ENCODE measurements at places on chromosomes 6 and 20. TPM values are rescaled to one million over a fixed set of nuclear protein-coding genes. Genes with fewer than 3 reads are reported as not detected.

The RNF217 gene
- 2.8 TPM for polyA plus RNA-seq

DNA sequence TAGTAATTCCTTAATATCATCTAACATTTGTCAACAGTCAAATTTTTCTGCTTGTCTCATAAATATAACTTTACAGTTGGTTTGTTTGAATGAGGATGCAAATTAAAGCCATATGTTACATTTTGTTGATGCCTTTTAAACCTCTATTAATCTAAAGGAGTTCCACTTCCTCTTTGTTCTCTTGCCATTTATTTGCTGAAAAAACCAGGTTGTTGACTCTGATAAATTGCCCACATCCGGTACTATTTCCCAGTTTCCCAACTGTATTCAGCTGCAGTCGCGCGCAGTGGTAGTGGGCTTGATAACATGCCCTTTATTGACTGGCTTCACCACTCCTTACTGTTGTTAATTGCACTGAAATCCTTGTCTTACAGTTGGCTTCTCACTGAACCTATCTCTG lies 32.8 kb upstream of the SIRPB2 start:
- DNase-seq: no peak

- DNase-seq: no peak
These were observed 207.4 kb downstream of the LRFN2 start for GRCh38 chr6:40379811-40380210.

DNA sequence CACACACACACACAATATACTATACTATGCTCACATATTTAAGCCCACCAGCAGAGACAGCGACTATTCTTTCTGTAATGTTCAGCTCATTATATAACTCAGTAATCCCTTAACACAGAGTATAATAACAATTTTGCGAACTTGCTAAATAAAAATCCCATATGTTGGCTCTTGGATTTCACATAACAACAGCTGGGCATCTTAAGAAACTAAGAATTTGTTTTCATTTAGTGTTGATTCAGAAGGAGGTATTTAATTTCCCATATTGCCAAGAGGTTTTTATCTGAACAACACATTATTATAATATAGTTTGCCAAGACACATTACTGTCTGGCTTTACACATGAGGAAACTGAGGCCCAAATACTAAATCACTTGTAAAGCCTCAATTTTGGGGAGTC lies 7.4 kb downstream of the ECT2L start:
- no peak for DNase-seq

DNA sequence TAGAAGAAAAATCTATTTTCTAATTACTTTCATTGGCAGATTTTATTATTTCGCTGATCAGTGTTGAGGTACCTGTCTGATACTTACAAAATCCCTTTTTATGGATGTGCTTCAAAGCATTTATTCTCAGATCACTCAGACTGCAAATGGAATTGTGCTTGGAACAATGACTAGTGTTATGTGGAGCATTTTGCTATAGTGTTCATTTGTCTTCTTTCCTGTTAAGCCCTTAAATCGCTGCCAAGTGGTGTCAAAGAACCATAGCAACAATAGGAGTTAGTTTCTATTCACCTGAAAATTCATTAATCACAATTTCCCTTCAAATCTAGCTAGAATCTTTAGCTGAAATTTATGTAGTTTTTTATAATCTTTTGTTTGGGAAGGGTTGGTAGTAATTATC lies 29.8 kb downstream of the SMPDL3A start:
- no peak for DNase-seq

The ZNF391 gene
- 1.2 TPM for polyA plus RNA-seq

DNA sequence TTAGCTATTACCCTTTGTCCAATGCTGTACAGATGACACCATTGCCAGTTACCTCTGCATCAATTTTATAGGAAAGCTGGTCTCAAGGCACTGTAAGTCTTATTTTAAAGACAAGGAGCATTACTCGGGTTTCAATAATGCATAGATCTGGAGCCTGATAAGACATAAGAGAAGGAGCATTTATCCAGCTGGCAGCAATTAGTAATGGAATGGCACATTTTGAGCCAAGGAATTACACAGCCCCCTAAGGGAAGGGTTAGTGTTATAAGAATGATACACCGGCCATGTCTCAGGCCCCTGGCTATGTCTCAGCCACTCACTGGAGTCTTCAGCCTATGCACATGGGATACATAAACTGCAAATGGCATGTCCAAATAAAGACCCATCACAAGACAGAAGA lies 23.1 kb upstream of the TMEM242 start:
- no peak for DNase-seq

DNA sequence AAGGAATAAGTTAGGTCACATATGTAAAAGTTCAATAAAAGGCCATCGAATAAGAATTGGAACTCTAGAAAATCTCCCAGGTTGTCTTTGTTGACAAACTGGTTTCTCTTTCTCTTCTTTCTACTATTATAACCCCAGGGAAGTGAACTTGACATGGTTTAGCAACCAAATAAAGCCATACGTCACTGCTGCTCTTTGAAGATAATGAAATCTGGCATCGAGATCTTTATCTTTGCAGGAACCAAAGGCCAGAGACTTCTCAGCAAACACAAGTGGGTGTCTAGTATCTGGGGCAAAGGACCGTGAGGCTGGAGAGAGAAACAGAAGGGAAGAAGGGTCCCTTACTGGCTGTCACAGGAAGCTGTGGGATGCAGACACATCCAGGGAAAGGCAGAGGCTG lies 286.7 kb upstream of the CDYL start:
- no peak for DNase-seq

DNA sequence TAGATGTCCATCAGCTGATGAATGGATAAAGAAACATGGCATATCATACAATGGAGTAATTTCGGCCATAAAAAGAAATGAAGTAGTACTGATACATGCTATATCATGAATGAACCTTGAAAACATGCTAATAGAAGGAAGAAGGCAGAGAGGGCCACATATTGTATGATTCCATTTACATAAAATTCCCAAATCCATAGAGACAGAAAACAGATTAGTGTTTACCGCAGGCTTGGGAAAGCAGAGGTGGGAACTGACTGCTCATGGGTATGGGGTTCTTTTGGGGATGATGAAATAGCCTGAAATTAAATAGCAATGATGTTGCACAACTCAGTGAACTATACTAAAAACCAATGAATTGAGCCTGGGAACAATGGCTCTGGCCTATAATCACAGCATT lies 58.3 kb downstream of the SERAC1 start:
- no peak for DNase-seq

- DNase-seq: no peak
These were observed 85.5 kb downstream of the RNF182 start for GRCh38 chr6:14010275-14010674.

DNA sequence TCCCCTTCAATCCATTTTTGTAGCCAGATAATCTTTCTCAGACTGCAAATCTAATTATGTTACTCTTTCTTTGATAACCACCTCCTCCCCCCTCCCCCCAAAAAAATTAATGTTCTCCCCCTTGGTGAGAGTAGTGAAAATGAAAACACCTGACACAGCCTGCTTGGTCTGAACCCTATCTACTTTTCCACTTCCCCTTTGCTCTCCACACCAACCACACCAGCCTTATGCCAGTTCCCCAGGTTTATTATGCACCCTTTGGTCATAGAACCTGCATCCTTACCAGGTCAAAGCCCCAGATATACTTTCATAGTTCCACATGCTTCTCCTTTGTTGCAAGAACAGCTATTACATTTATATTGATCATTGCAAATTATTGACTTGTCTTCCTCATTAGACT lies 19.4 kb downstream of the PFDN4 start:
- DNase-seq: no peak

The TGM3 gene
- polyA plus RNA-seq: 1.6 TPM

GRCh38 chr6:11428895-11429294 lies 108.7 kb upstream of the TMEM170B start:
- DNase-seq: no peak

DNA sequence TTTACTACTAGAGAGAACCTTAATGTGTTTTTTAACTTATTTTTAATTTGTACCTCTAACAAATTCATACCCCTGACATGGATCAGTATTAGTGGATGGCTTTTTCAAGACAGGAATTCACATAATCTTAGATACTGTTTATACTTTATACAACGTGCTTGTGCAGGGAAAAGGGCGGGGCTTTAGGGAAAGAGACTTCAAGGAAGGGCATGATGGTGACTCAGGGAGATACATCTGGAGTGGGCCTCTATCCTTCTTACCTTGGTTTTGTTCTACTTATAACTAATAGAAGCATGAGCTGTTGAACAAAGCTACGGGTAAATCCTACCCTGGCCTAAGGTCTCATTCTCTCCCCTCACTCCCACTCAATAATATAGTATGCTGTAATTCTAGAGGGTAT lies 160.8 kb downstream of the C6orf58 start:
- DNase-seq: no peak

GRCh38 chr20:53907968-53908751 lies 162.2 kb downstream of the BCAS1 start:
- DNase-seq: no peak

GRCh38 chr6:126067073-126067472 lies 80.7 kb downstream of the TRMT11 start:
- no peak for DNase-seq

GRCh38 chr6:113847447-113847846 lies 9.7 kb upstream of the MARCKS start:
- DNase-seq: no peak

The TNF gene
- polyA plus RNA-seq: 0.45 TPM

DNA sequence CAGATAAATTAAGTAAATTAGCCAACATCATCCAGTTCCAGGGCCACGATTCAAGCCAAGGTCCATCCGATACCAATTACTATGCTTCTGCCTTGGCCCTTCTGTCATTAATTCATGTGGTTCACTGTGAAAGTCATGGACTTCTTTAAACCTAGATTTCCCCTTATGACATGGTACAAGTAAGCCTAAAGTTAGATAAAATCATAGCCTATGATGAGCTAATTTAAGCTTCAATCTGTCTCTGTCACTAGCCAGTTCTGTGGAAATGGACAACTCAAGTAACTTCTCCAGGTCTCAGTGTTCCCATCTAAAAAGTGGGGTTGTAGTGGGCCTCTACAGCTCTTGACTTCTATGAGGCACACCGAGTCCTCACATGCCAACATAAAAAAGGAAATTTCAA lies 225.5 kb upstream of the MARCKS start:
- DNase-seq: no peak

DNA sequence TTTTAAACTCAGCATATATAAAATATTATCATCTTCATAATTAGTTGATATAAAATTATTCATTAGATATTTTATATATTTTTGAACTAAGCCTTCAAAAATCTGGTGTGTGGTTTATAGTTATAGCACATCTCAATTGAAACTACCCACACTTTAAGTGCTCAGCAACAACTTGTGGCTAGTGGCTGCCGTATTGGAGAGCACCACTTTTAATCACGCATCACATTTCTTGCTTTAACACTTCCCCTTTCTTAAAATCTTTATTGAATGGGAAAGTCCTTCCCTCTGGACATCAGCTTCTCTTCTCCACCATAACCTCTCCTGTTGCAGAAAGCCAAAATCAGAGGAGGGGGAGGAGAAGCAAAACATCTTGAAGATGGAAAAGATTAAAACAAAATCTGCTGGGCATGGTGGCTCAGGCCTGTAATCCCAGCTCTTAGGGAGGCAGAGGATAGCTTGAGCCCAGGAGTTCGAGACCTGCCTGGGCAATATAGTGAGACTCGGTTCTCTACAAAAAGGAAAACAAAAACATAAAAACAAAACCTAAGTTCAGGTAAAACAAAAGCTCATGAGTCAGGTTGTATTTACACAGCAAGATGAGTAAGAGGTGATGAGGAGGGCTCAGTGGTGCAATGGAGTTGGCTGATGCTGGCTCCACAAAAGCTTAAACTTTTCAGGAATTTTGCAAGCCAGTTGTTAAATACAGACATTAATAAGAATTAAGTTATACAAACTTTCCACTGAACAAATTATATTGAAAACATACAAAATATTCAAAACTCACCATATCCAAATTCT lies 237.0 kb upstream of the SUPT3H start:
- no peak for DNase-seq

DNA sequence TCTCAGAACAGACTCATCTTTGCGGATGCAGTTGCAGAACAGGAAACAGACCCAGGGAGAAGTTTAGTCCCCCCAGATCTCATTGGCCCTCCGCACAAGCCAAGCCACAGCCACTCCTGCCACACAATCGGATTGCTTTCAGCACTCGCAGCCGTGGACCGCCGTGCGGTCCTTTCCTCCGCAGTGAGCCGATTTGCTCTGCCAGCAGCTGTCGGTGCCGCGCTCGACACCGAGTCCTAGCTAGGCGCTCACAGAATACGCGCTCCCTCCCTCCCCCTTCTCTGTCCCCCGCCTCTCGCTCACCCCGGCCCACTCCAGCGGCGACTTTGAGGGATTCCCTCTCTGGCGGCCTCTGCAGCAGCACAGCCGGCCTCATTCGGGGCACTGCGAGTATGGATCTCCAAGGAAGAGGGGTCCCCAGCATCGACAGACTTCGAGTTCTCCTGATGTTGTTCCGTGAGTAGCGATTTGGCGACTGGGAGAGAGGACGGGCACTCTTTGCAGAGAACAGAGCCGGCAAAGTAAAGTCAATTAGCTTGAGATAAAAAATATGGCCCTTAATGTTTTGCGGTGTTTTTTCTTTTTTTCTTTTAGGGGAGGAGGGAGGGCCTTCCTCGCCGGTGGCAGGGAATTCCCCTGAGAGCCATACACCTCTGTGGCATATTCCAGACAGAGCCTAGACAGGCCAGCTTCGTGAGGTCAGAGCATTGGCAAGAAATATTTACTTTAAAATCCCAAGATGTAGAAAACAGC lies at the start of gene LAMP5:
Gene LAMP5, plus strand, starts transcription at position 130 of the 753 bp plus-strand sequence. Its CDS starts 263 bp downstream, at position 393.
- DNase-seq: no peak

DNA sequence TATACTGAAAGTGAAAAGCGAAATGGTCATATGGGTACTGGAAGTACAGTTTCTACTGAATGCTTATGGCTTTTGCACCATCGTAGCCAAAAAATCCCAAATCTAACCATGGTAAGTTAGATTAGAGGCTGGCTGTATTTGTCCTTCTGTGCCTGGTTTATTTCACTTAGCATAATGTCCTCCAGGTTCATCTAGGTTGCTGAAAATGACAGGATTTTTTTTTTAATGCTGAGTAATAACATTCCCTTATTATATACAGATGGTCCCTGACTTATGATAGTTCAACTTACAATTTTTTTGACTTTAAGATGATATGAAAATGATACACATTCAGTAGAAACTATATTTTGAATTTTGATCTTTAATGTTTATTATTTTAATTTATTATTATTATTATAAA lies 7.6 kb downstream of the MYCT1 start:
- DNase-seq: no peak

The PRL gene
- 0.16 TPM for polyA plus RNA-seq

The UST gene
- polyA plus RNA-seq: 0.81 TPM

DNA sequence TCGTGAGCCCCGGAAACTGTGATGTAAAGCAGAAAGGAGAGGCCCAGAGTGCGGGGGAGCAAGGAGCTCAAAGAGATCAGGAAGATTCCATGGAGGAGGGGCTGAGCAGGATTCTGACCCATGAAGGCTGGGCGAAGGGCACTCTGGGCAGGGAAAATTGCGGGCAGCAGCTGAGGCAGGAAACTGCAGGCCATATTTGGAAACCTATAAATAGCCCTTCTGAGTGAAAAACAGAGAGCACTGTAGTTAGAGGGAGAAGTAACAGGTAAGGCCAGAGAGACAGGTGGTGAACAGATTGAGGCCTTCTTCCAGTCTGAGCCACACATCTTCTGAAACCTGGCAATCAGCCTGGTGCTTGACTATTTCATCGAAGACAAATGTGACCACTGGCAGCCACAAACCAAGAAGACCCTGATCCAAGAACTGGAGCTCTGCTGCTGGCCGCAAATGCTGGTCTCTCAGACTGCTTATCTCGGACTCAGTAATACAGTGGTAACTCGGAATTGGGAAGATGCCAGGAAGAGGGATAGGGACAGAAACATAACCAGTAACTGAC lies 14.1 kb upstream of the BEND3 start:
- peak; percentile 52 for DNase-seq
